ENCODE measurements at places on chromosomes 6 and 20. TPM values are rescaled to one million over a fixed set of nuclear protein-coding genes. Genes with fewer than 3 reads are reported as not detected.

The SAMD5 gene
- 12.6 TPM for polyA plus RNA-seq

DNA sequence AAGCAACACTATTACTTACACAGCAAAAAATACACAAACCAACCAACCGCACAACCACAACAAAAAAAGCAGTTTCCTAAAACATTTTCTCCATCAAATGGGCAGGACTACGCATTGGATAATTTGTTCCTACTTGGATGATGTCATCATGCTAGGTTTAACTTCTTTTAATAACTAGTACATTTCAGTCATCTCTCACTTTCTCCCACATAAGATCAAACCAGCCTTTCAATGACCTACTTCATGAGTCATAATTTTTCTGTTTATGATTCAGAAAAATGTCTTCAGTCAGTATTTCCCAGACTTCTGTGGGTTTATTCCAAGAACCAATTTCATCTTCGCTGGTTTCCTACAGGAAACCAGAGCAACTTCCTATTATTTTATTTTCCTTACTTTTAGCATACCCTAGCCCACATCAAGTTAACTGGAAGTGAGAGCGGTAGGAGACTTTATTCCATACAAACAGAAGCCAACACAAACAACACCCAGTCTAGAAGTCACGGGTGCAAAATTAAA, 134.2 kb downstream of the GMDS start:
- DNase-seq: no peak

GRCh38 chr6:74447013-74447412, 751.0 kb downstream of the CD109 start:
- DNase-seq: no peak

- no peak for DNase-seq
Observed at GRCh38 chr20:19120569-19120968, 91.9 kb upstream of the SLC24A3 start.

DNA sequence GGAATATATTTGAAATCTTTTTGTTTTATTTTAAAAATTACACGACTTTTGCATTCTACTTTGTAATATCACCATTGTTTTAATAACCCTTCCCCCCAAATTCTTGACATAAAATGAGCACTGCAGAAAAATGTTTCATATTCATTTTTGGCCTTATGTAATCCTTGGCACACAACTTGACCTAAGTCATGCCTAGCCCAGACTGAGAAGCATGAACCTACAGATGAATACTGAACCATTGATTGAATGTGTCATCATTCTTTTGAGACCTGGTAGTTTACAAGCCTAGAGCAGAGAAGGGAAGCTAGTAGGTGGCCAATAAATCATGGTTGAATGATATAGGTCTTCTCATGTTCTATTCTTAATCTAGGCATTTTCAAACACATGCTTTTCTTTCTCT, 89.4 kb upstream of the EDN1 start:
- DNase-seq: no peak

DNA sequence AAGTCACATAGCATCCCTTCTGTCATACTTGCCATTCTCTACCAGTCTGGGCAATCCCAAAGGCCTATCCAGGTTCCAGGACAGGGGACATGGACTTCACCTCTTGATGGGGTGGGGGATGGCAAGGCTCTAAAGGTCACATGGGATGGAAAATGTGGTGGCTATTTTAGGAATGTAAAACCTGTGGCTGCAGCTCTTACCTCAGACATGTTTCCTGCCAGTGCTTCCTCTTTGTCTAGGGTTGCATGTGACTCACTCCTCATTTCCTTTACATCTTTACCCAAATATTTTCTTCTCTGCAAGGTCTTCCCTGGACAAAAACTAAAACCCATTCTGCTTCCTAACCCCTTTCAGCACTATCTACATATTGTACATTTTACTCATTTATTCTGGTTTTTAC, 135.7 kb downstream of the BTBD3 start:
- no peak for DNase-seq

All from right renal cortex interstitium (tissue), 3 donors.